Vein endothelial cell (primary cell): ENCODE measurements at places on chromosomes 1 and 21. TPM values are rescaled to one million over a fixed set of nuclear protein-coding genes. Genes with fewer than 3 reads are reported as not detected.

The C1orf53 gene
- total RNA-seq: 1.3 and 1.9 TPM in 2 replicates

The SH3D21 gene
- total RNA-seq: 2.2 and 3.3 TPM in 2 replicates

The SH2D5 gene
- 0.86 and 0.98 TPM in 2 replicates for total RNA-seq

The LENEP gene
- 0.67 and 1.3 TPM in 2 replicates for total RNA-seq

The WASF2 gene
- 57.8 and 64.7 TPM in 2 replicates for total RNA-seq

The FASLG gene
- not detected in 2 replicates for total RNA-seq
